ENCODE measurements at places on chromosomes 2 and 18.

DNA sequence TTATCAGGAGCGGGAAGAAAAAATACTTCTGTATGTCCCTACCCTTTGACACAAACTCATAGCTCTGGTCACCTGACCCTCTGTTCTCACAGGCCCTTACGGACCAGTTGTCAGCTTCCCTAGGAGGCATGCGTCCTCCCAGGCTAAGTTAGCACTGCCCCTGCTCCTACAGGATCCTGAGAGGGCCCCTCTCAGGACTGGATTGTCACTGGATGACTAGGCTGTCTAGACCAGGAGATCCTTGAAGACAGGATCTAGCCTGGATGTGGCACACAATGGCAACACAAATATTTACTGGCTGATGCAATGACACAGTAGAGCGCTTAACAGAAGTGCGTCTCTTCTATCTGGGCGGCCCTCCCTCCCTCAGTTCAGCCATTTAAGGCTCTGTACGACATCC is 7.7 kb downstream of the FAM228A start:
- DNase-seq = no peak

GRCh38 chr2:165440367-165440766 is 29.1 kb upstream of the CSRNP3 start:
- DNase-seq = no peak

- DNase-seq = no peak
These were observed 13.0 kb downstream of the PTMA start for GRCh38 chr2:231720987-231721966.

DNA sequence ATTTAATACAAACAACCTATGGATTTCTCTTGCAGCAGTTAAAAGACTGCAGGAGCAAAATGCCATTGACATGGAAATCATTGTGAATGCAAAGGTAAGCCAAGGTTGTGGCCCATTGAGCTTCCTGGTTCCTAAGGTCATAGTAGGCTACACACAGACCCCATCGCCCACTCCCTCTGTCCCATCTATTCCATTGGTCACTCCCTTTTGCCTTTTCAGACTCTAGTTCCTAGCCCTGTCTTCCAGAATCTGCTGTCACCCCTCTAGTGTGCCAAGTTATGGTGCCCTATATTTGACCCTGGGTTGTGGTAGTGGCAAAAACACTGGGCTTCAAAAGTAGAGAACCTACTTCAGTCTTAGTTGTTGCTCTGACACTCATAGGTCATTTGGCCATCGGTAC is 44.7 kb downstream of the UGP2 start:
- DNase-seq = no peak

DNA sequence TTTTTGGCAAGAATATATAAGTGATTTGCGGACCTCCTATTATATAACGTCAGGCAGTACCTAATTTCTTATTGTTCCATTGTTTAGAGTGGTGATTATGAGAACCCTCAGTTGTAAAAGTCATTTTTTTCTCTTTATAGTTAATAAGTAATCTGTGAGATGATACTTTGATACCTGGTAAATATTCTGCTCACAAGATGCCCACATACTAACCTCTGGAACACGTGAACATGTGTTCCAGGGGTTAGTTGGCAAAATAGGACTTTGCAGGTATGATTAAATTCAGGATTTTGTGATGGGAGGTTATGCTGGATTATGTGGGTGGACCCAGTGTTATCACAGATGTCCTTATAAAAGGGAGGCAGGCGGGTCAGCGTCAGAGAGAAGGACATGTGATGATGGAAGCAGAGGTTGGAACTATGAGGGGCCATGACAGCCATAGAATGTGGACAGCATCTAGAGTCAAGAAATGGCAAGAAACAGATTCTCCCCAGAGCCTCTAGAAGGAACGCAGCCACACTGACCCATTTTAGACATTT is 16.8 kb downstream of the MAIP1 start:
- DNase-seq = no peak

DNA sequence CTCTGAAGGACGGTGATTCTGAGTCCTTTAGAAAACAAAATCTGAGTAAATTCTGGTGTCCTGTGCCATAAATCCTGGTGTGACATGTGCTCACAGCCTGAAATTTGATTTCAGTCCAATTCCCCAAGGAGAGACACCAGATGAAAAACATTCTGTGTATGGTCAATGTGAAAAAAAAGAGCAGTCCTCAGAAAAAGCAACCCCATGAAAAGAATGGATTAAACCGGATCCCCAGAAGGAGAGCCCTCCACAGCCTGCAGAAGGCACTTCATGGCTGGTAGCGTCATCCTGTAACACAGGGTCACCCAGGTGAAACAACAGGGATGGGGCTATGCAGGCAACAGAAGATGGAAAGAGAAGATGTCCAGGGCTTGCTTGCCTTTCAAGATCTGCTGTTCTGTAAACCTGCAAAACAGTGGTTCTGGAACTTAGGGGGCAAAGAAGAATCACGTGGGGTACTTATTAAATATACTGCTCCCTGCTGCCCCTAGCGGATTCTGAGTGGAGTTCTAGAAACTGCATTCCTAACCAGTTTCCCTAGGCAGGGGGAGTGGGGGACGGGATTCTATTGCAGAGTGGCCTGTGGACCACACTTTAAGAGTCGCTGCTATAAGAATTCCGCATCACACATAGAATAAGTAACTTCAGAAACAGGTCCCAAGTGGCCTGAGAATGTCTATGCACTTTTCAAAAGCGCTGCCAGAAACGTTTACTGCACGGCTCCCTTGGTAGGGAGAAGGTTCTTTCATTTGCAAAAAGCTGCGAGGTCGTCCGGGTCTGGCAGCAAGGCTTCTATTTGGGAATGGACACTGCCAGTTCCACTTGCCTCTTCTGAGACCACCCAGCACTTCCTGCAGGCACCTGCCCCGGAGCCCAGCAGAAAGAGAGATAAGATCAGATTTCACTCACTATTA is 118.9 kb upstream of the ARL5A start:
- peak; percentile 27 for DNase-seq

DNA sequence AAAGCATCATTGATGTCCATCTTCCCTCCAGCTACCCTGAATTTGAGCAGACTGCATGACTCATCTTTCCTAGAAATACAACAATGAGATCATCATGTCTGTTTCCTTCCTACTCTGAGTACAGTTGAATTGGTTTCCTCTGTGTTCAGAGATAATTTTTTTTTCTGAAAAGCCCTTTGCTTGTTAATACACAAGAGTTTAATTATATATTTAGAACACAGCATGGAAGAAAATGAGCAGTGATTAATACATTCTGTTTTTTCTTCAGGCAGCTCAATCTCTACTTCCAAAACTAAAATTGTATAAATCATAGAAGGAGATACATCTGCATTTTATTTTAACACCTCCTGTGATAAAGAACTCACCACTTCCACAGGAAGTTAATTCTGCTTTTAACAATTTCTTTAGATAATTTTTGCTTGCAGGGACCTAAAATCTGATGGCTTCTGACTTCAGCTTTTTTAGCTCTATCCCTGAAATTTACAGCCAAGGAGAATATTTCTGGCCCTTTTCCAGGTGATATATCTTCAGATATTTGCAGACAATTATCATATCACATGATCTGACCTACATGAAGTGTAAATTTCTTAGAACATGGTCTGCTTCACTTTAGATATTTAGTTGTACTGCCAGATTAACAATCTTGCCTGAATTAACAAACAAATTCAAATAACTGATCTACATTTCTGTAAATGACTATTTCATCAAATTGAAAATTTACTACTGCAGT is 249.0 kb downstream of the TRIB2 start:
- DNase-seq = no peak

GRCh38 chr2:171747371-171747770 is 60.1 kb downstream of the DYNC1I2 start:
- no peak for DNase-seq

GRCh38 chr2:174839662-174840061 is 75.4 kb upstream of the CHRNA1 start:
- no peak for DNase-seq

DNA sequence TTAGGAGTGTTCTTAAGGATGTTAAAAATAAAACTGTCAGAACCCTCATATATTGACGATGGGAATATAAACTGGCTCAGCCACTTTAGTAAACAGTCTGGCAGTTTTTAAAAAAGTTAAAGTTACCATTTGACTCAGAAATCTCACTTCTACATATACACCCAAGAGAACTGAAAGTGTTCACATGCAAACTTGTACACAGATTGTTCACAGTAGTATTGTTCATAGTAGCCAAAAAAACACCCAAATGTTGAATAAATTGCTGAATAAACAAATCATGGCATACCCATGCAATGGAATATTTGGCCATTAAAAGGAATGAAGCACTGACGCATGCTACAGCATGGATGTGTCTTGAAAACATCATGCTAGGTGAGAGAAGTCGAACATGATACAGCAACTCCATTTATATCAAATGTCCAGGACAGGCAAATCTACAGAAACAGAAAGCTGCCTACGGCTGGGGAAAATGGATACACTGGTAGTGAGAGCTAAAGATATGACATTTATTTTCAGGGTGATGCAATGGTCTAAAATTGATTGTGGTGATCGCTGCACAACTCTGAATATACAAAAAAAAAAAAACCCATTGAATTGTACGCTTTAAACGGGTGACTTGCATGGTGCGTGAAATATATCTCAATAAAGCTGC is 10.1 kb downstream of the RPL31 start:
- no peak for DNase-seq

DNA sequence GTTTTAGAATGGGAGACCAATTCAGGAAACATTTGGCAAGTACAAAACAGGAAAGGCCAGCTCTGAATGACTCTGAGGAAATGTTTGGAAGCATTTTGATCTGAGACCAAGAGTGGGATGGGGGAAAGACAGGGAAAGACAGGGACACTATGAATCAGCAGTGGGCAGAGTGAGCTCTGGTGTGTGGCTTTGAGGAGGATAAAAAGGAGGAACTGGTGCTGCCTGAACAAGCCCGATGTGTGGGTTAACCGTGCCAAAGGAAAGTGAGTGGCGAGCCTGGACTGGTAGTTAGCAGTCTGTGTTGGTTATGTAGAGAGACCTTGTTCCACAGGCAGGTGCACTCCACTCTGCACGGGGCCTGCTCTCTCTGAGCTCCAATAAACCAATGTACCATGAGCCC is 5.3 kb downstream of the MFSD6 start:
- no peak for DNase-seq

- DNase-seq = no peak
These were observed 9.0 kb downstream of the NCKAP1 start for GRCh38 chr2:183029219-183029618.

- no peak for DNase-seq
These were observed 42.9 kb upstream of the GRHL1 start for GRCh38 chr2:9908639-9909038.

- DNase-seq = no peak
These were observed 8.2 kb downstream of the SMARCAL1 start for GRCh38 chr2:216420367-216421101.

DNA sequence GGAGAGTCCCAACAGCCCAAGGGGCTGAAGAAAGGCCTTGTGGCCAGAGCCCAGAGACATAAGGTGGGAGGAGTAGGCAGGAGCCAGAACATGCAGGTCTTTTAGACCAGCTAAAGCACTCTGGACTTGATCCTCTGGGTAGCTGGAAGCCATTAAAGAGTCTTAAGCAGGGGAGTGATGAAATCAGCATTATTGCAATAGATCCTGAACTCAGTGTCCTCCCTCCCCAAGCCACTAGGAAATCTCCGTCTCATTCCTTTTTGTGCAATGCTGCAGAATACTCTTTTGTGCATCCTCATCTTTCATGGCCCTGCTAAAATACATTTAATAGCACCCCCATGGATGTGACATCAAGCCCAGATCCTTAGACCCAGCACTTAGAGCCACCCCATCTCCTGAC is 58.6 kb upstream of the ZCCHC2 start:
- no peak for DNase-seq

DNA sequence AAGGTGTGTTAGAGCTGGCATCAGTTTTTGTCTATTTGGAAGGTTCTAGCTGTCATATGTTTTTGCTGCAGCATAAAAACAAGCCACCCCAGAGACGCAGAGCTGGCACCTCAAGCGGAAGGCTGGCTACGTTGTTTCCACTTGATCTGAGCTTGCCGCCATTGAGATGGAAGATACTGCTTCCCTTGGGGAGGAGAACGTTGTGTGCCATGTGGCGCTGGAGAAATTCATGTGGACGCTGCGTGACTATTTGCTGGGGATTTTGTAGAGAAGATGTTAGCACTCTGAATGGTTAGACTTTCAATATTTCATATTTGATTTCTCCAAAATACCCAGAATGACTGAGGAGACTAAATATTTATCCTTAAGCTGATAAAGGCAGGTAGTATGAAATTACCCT is 216.2 kb upstream of the ST6GAL2 start:
- DNase-seq = no peak

- DNase-seq = no peak
These were observed 20.3 kb downstream of the ABCB11 start for GRCh38 chr2:169010633-169011460.

DNA sequence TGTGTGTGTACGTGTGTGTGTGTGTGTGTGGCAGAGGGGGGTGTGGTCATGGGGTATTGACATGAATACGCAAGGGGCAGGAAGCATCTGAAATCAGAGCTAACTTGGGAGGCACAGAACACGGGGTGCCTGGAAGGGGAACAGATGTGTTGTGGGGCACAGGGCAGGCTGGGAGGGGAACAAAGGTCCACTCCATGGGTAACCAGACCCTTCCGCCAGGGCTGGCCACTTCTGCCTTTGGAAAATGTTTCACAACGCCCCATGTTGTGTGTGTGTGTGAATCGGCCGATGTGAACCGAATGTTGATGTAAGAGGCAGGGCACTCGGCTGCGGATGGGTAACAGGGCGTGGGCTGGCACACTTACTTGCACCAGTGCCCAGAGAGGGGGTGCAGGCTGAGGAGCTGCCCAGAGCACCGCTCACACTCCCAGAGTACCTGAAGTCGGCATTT is at the start of gene SLC11A1:
TSS of gene SLC11A1 (plus strand) at position 358 of the 451 bp plus-strand sequence. CDS start 96 bp downstream, outside the sequence.
- DNase-seq = no peak

DNA sequence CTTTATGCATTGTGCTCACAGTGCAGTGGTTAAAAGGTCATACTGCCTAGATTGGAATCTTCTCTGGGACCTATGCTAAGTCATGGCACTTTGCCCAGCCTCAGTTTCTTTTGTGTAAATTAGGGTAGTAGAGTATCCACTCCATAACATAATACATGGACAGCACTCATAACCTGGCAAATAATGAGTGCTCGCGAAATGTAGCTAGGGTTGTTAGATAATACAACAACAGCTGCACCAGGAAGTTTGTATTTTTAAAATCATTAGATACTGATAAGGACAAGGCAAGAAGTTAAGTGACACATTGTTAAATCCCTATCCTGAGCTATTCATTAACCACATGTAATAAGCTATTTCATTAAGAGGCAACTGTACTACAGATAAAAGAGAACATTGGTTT is 13.8 kb upstream of the PLA2R1 start:
- no peak for DNase-seq

DNA sequence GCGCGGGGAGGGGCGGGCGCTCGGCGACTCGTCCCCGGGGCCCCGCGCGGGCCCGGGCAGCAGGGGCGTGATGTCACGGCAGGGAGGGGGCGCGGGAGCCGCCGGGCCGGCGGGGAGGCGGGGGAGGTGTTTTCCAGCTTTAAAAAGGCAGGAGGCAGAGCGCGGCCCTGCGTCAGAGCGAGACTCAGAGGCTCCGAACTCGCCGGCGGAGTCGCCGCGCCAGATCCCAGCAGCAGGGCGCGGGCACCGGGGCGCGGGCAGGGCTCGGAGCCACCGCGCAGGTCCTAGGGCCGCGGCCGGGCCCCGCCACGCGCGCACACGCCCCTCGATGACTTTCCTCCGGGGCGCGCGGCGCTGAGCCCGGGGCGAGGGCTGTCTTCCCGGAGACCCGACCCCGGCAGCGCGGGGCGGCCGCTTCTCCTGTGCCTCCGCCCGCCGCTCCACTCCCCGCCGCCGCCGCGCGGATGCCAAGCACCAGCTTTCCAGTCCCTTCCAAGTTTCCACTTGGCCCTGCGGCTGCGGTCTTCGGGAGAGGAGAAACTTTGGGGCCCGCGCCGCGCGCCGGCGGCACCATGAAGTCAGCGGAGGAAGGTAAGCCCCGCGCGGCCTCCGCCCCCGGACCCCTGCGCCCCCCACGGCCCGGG is at the start of gene NFATC1:
TSS of gene NFATC1 (plus strand) at position 170 of the 644 bp plus-strand sequence. CDS start at position 465, 295 bp downstream.
- DNase-seq = no peak

Data from omental fat pad (tissue), 4 donors.